RWPE1 (cell line): ENCODE measurements at places on chromosomes 5 and 9.

DNA sequence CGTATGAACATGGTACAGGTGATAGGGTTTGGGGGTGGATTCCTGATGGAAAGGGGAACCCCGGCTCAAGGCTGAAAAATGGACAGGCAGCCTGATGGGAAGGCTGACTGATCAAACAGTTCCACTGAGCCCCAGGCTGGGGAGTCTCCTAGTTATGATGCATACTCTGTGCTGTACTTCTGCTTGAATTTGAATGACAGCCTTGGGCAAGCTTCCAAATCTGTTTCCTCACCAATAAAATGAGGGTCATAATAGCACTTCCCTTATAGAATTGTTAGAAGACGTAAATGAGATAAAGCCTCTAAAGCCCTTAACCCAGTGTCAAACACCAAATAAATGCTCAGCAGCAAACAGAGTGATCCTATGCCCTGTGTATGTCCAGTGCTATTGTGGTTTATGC lies 478.5 kb upstream of the DMAC1 start:
- DNase-seq, result no peak

DNA sequence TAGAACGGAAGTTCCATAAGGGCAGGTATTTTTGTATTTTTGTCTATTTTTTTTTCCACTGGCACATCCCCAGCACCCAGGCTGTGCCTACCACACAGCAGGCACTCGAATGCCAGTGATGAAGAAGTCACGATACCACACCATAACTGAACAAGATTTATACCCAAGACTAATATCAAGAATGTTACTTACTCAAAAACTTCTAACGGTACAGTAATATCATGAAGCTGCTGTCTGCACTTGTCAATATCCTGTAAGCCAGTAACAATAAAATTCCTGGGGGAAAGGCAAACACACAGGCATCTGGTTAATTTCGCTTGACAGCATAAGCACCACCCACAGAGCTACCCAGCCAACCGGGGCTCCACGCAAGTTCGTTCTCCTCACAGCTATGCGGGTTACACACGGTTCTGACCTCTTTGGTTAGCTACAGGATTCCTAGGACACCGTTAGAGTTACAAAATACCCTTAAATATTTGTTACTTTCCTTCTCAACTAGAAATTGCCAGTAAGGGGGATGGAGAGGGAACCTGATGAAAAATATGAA lies 1.3 kb downstream of the MED10 start:
- no peak for DNase-seq

GRCh38 chr5:1745796-1746370 lies 53.8 kb downstream of the MRPL36 start:
- no peak for DNase-seq

GRCh38 chr9:36750630-36751029 lies 177.9 kb downstream of the MELK start:
- no peak for DNase-seq

- no peak for DNase-seq
Observed at GRCh38 chr9:136258299-136258625, 12.7 kb upstream of the QSOX2 start.

- DNase-seq, result peak; percentile 58
Observed at GRCh38 chr5:145946112-145946861, 9.9 kb downstream of the SH3RF2 start.

GRCh38 chr5:166883016-166883415 lies 1408.4 kb upstream of the WWC1 start:
- DNase-seq, result peak; percentile 89

- no peak for DNase-seq
Observed at GRCh38 chr5:169270827-169271226, 30.1 kb downstream of the SLIT3 start.

DNA sequence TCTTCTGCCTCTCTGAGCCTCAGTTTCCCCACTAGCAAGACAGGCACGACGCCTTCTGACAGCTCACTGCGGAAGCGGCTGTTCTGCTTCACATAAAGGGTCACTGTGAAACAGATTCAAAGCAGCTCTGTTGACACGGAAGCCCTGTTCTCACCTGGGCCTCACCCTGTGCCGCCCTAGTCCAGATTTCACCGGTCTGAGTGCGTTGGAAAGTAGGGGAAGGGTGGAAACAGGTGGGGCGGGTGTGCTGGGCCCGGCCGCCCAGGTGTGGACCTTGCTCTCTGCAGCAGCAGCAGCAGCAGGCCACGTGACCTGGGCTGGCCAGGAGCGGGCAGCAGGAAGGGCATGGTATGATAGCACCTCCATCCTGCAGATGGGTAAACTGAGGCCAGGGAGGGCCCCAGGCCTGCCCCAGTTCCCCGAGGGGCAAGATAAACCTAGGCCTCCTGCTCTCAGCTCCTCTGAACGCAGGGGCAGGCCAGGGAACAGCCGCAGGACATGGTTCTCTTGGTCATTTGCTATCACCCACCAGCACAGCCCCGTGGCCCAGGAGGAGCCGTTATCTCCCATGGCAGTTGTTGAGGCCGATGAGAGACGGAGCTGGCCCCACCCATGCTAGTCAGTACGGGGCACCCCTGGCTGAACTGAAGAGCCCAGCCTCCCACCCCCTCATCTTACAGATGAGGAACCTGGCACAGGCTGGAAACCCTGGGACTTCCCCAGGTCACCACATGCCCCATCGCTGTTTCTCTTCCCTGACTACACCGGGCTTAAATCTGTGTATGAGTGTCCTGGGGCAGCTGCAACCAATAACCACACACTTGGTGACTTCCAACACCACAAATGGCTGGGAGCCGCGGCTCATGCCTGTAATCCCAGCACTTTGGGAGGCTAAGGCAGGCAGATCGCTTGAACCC lies 12.1 kb downstream of the PTGES2 start:
- DNase-seq, result no peak

DNA sequence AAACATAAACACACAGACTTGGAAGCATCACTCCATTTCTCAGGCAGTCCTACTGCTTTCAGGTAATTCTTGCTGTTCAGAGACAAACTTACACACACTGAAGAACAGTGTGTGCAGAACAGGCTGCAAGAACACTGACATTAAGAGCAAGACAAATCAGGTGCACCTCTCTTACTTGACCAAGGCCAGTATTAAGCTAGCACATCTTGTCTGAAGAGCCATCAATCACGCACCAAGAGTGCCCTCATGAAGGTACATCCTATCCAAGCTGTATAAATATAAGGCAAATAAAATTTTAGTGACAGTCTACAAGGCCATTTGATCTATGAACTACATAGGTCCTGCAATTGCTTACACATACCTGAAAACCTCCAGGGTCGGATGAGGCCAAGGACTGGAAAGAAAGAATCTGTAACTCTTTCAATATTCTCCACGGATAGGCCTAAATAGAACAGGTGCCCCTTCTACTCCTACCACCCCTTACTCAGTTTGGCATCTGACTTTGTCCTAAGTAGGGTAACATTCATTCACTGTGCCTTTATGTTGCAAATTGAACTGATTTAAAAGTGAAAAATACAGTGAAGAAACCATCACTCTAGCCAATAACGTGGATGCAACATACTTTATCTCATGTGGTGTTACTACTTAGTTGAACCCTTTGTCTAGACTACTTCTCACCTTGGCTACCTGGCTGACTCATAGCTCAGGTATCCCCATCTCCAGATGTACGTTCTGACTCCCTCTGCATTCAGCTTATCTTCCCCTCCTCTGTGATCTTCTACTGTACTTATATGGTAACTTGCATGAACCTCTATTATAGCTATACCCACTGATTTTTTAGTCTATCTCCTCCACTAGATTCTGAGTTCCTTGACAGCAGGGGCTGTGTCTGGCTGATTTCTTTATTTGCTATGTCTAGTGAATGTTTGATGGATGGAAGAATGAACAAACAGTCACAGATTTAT lies 256.3 kb downstream of the KIAA0825 start:
- peak; percentile 58 for DNase-seq

DNA sequence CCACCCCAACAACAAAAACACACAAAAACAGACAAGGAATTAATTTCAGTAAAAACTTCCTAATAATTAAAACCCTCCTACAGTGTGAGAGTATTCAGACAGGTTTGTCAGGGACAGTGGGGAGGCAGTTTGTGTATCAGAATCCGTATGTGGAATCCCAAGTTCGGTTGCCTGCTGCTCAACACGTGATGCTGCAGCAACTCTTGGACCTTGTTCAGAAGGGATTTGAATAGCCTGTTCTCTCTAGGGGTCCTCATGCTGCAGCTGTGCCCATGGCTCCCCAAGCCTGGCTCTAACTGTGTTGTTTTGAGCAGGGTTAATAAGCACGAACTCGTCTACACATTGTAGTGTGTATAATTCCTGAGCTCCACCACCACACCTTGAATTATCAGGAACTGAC lies 28.7 kb downstream of the TLE4 start:
- no peak for DNase-seq

GRCh38 chr9:111904891-111905291 lies 8.3 kb downstream of the UGCG start:
- DNase-seq, result no peak

GRCh38 chr5:94751460-94751859 lies 133.0 kb downstream of the SLF1 start:
- DNase-seq, result no peak

GRCh38 chr5:174235221-174236011 lies 189.9 kb downstream of the NSG2 start:
- DNase-seq, result no peak

- no peak for DNase-seq
Observed at GRCh38 chr5:115337882-115338281, 41.4 kb upstream of the CCDC112 start.

DNA sequence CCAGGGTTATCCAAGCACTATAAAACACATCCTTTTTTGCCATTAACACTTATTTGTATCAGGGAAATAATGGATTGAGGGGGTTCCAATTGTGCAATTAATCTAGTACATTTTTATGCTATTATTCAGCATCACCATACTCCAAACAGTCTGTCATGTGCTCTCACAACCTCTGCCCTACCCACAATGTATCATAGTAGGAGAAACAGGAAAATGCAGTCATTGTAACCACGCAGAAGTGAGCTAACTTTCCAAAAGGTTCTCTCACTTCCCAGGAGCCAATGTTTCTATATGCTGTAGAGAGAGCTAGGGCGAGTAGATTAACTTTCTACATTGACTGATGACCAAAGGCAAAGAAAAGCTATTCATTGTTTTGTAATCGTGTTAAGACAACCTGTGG lies 29.8 kb downstream of the DAB2 start:
- DNase-seq, result peak; percentile 28

DNA sequence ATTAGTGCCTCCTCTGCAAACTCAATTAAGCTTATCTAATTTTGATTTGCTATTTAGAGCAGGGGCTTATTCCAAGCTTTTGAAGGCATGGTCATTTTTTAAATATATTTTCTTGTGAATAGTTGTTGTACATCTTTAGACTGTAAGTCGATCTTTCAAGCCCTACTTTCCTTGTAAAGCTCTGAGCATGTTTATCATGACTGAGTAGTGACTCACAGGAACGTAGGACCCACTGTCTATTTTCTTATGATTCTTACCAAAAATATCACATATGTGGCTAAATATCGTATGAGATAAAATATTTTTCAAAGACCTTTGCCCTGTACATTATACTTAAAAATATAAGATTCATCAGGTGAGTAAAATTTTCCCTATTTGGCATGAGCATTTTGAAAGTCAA lies 440.4 kb upstream of the GRIN3A start:
- peak; percentile 13 for DNase-seq

DNA sequence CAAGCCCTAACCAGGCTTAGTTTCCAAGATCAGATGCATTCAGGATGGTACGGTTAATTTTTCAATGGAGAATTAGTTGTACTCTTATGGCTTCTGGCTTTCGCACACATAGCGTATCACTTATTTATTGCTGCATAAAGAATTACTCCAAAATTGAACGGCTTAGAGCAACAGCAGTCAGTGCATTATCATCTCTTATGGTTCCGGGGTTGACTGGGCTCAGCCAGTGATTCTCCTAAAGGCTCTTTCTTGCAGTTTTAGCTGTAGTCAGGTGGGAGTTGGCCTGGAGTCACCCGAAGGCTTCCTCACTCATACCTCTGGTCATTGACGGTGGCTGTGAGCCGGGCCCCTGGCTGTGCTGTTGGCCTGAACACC lies 595 bp upstream of the GRHPR start:
- DNase-seq, result no peak

DNA sequence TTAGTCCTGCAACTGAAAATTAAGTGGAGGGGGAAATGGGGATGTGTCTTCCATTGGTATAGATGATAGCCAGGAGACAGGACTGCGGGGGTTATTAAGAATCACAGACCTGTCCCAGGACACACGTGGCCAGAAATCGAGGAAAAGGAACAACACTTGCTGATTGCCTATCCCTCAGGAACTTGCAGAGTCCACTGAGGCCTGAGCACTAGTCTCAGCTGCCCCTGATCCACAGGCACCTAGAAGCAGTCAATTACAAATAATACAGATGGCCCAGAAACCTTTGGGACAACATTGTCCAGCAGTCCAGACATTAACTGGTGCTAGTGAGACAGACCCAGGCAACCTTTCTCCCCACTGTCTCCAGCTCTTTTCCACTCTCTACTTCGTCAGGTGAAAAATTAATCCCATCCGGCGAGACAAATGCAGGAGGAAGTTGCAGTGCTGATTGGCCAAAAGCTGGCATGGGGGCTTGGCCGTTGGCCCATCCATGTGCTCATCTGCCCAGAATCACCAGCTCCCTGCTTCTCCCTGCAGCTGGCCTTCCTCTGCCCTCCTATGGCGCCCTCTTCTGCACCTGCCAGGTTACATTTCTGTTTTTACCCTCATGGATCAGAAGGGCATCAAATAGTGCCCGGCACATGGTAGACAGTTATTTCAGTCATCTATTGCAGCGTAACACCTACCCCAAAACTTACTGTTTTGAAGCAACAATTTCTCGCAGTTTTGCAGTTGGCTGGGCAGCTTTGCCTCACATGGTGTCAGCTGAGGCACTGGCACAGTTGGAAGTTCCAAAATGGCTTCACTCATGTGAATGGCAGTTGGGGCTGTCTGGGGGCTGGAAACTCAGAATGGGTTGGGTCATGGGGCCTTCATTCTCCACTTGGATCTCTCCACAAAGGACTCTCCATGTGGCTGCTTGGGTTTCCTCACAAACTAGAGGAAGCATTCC lies 3.6 kb upstream of the B4GALT1 start:
- DNase-seq, result no peak

DNA sequence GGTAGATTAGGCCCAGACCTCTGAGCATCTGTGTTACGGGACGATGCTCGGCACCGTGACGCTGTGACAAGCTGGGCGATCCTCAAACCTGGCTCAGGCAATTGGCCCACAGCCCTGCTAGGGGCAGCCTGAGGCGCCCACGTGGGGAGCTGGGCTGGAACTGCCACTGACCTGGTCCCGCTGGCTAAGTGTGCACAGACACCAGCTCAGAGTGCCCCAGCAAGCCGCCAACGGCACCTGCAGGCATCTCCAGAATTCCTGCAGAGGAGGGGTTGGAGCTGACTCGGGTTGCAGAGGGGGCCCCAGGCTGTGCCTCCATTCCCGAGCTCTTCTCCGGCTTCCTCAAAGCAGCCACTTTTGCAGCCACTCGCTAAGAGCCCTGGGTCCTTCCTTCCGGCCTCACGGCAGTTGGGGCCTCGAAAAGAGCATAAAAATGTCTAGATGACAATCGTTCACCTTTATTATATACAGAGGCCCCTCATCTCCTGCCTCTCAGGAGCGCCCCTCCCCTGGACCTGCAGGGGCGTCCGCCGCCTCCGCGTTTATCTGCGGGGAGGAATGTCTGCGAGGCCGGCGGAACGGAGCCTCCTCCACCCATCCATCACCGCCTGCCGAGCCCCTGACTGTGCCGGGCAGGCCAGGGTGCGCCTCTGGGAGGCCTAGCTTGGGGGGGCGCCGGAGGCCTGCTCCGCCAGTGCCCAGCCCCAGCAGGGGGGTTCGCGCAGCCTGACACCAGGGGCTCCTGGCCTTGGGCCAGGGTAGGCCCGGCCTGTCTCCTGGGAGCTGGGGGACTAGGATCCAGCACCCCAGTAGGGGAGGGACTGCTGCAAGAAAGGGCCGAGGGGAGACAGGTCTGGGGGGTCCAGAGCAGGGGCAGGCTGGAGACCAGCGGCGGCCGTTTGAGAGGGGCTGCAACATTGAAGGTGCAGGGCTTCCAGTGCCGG lies 144.9 kb downstream of the BARX1 start:
- DNase-seq, result no peak
